Activated CD8-positive, alpha-beta memory T cell treated with anti-CD3 and anti-CD28 coated beads for 1 hour (primary cell): ENCODE measurements at places on chromosomes 11 and 22.
A peak's percentile ranks its signal among the peaks of the same experiment; 100 is the strongest.

DNA sequence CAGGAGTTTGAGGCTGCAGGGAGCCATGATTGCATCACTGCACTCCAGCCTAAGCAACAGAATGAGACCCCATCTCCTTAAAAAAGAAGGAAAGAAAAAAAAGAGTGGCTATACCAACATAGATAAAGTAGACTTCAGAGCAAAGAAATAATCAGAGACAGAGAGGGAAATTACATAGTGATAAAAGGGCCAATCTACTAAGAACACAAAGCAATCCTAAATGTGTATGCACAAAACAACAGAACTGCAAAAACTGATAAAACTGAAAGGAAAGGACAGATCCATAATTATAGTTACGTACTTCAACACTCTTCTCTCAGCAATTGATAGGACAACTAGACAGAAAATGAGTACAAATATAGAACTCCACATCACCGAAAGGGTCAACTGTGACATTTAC lies 17.8 kb upstream of the OR2AT4 start:
- DNase-seq: no peak

- DNase-seq: no peak
Observed at GRCh38 chr11:135033540-135033939, 621.5 kb upstream of the B3GAT1 start.

GRCh38 chr22:21876486-21877176 lies 9.2 kb upstream of the MAPK1 start:
- no peak for DNase-seq

DNA sequence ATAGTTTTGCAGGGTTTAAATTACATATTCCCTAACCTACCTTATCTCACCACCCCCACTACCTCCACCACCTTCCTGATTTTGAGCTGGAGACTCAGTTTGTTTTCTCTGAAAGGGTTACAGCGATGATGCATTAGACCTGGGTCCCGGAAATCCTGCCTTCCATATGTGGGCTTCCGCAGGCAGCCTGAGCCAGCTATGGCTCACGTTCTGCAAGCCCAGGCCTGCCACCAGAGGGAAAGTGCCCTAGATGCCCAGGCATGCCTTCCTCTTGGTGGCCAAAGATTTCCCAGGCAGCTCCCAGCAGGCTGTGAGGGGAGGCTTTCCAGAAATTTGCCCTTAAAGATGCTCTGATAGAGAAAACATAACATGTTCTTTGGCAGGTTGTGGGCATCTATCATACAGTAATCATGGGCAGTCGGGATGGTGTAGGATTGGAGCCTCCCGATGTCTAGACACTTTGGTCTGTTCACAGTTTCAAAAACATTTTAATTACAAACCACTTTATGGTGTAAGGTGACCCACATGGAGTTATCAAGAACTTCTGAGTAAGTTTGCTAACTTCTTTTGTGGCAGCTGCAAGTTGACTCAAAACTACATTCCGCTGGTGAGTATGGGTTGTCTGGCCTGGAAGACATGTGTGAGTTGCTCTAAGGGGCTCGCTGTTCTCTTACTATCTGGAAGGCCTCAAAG lies 79.3 kb downstream of the MICAL2 start:
- DNase-seq: peak; percentile 11

DNA sequence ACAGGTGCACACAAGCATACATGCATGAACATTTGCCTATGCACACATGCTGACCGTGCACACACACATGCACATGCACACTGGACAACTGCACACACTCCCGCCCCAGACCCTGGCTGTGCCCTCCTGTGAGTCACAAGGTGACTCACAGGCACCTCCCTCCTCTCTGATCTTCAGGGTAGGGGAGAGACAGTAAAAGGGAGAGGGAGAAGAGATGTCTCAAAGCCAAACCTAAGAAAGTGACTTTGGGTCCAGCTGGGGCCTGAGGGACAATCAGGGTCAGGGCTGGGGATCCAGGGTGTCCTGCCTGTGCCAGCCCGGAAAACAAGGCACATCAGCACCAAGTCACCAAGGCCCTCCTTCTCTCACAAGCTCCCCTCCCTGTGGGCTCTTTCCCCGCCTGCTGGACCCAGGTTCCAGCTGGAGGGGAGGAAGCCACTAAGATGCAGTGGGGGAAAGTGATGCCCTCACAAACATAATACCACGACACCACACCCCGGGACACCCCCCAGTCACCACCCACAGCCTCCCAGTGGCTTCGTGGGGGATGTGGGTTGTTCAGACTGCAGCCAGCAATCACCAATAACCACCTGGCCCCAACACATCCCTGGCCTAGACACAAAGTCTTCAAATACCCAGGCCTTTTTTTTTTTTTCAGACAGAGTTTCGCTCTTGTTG lies 39.3 kb downstream of the PDGFB start:
- peak; percentile 14 for DNase-seq

DNA sequence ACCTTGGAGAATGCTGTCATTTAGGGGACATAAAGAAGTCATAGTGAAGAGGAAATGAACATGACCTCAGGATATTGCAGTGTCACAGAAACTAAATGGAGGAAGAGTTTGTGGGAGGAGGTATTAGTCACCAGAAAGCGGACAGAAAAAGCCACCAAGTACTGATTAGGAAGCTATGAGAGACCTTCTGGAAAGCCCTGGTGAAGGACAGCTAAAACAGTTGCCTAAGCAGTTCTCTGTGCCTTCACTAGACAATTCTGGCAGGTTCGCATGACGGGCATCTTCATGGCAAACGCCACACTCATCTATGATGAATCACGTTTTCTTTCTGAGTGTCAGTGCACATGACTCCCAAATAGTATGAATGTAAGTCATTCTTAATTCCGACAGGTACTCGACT lies 325.8 kb downstream of the C11orf87 start:
- DNase-seq: no peak
